ENCODE measurements at places on chromosomes 2 and 18.

GRCh38 chr18:63186520-63187222 lies 132.9 kb downstream of the BCL2 start:
- no peak for DNase-seq

GRCh38 chr18:28338316-28338715 lies 161.4 kb upstream of the CDH2 start:
- no peak for DNase-seq

DNA sequence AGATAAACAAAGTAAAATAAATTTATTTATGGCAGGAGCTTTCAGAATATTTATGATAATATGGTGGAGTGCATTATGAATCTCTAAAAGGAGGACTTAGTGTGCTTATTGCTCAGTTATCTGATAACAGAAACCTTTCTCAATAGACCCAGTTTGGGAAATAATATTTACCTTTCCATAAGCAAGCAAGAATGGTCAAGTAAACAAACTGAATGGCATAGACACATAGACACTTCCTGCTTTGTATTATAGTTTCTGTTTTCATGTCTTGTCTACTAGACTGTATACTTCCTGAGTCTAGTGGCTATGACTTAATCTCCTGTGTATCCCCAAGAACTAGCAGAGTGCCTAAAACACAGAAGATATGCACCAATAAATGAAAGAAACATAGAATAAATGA lies 87.8 kb downstream of the UPP2 start:
- DNase-seq = no peak

DNA sequence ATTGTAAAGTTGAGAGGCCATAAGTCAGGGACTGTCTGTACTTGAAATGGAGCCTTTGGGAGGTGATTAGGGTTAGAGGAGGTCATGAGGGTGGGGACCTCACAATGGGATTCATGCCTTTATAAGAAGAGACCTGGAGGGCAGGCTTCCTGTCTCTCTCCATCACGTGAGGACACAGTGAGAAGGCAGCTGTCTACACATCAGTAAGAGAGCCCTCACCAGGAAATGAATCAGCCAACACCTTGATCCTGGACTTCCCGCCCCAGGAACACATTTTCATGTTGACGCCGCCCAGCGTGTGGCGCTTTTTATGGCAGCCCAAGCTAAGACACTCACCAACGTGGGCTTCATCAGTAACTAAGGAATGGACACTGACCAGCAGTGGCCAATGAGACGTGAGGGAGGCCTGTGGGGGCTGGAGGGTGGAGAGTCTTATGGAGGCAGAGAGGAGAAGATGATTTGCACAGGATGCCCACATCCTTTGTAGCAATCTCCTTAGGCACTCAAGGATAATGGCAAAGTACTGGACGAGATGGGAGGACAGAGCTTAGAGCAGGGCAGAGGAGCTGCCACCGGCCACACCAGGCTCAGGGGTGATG lies 162.7 kb downstream of the EIPR1 start:
- DNase-seq = no peak

DNA sequence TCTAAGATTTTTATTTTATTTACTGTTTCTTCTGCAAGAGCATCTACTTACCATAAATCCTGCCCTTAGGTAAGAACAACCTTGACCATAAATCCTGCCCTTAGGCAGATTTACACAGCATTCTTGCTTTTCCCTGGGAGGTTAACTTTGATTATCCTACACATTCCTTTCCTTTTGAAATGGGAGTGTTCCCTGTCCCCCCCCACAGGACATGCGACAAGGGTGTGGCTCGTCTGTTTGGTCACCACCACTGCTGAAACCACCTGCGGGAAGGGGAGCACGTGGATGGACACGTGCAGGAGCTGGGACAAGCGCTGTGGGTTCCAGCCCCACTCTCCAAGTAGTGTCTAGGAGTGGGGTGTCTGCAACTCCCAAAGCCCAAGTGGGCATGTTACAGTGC lies 239.3 kb upstream of the SP5 start:
- DNase-seq = no peak

DNA sequence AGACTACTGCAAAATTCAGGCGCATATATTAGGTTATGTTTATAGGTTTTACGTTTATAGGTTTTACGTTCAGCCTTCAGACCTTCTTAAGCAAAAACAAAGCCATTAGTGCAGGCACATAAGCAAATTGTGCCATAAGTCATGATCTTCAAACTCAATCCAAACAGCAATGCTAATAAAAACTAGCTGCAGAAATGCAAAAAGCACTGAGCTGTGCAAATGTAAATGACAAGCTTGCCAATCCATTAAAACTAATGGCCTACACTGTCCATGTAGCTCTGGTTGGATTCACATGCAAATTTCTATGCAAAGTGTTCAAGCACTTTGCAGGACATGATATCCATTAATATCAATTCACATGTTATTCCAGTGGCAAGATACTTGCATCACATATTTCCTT lies 50.9 kb downstream of the LRPPRC start:
- no peak for DNase-seq

GRCh38 chr2:85503851-85504777 lies 34.9 kb upstream of the MAT2A start:
- no peak for DNase-seq

GRCh38 chr18:12751503-12751884 lies 48.7 kb downstream of the PSMG2 start:
- no peak for DNase-seq

- DNase-seq = no peak
Observed at GRCh38 chr2:227257820-227258219, 67.2 kb upstream of the MFF start.

- no peak for DNase-seq
Observed at GRCh38 chr18:8673256-8674209, 31.8 kb upstream of the MTCL1 start.

- DNase-seq = no peak
Observed at GRCh38 chr2:6297238-6297637, 568.5 kb downstream of the CMPK2 start.

DNA sequence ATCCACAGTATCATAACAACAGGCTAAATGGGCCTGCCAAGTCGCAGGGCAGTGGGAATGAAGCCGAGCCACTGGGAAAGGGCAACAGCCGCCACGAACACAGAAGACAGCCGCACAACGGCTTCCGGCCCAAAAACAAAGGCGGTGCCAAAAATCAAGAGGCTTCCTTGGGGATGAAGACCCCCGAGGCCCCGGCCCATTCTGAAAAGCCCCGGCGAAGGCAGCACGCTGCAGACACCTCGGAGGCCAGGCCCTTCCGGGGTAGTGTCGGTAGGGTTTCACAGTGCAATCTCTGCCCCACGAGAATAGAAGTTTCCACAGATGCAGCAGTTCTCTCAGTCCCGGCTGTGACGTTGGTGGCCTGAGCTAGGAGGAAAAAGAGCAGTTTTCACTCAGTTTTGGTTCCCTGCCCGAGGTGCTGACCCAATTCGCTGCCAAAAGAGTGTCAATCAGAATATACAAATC lies 32.2 kb downstream of the KCTD18 start:
- DNase-seq = no peak

DNA sequence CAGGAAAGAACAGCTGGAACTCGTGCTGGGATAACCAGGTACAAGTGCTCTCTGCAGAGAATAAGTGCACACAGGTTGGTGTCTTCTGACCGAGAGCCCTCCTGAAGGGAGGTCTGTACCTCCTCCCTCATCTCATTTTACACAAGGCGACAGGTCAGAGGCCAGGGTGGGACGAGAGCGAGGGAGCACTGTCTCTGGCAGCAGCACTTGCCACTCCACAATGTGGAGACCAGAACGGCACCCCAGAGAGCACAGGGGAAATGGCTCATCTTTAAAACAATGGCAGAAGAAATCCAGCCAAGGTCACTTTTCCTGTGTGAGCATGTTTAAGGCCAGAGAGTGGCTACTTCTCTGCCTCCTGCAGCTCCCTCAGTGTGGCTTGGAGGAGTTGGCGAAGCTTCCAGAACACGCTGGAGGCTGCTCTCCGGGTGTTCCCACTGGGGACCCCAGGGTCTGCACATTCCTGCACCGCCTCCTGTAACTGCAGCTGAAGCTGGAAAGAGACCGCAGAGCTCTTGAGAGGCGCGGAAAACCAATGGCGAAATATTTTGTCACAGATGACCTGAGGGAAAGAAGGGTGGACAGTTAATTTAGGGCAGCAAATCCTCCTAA lies 20.8 kb downstream of the DIPK1C start:
- DNase-seq = no peak

DNA sequence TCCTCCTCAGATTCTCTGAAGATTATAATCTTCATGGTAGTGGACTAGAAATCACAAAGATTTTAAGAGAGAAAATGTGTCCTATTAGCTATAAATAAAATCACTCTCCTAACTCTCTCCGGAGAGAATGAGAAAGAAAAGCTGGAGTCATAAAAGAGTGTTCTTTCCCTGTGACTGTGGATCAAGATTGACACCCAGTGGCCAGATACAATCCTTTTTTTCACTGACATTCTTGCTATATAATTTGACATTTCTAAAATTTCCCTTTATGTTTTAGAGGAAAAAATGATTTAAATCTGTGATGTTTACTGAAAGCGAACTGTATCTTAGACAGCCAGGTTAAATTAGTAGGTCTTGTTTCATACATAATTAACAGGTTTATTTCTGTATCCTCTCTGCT lies 35.4 kb upstream of the LRP2 start:
- no peak for DNase-seq

GRCh38 chr2:127217470-127218325 lies 2.4 kb downstream of the CYP27C1 start:
- DNase-seq = no peak

DNA sequence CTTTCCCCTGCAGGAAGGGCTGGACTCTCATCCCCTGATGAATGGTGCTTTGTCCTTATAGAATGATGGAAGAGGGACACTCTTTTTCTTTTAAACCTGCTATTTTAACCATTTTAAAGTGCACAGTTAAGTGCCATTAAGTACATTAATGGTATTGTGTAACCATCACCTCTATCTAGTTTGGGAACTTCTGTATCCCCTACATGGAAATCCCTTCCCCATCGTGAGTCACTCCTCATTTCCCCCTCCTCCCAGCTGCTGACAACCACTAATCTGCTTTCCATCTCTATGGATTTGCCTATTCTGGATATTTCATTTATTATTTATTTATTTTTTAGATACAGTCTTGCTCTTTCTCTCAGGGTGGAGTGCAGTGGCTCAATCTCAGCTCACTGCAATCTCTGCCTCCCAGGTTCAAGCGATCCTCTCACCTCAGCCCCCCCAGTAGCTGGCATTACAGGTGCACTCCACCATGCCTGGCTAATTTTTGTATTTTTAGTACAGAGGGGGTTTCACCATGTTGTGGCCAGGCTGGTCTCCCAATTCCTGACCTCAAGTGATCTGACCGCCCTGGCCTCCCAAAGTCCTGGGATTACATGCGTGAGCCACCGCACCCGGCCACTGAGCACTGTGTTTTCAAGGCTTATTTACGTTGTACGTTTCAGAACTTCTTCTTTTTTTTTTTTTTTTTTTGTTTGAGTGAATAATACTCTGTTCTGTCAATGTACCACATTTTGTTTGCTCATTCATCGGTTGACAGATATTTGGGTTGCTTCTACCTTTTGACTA lies 15.8 kb downstream of the DGKD start:
- DNase-seq = no peak

DNA sequence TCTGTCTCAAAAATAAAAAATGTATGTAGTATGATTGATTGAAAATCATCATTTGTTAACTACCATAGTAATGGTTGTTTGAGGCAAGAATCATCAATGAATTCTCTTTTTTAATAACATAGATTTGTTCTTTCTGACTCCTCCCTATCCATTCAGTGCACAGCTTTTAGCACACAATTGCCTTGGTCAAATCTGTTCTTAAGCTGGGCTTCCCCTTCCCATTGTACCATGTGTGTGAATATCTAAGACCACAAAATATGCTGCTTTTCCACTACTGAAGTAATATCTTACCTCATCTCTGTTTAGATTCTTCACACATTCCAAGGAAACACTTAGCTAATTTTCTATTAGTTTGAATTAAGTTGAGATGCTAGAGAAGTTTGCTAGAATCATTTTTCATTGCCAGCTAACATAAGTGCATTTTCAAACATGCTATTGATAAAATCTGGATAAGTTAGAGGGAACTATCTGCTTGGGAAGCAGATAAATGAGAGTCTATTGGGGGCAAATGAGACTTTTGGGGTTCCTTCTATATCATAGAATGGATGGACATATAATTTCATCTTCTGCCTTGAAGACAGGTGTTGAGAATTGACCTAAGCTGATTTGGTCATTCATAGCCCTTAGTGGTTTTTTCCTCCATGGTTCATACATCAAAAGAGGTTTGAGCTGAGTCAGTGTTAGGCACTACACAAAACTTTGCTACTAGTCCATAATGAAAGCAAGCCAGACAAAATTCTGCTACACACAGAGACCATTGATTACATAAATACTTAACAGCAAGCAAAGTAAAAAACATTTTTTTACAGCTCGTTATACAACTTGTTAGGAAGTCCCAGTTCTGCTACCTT lies 231.9 kb downstream of the PLCL1 start:
- DNase-seq = no peak

DNA sequence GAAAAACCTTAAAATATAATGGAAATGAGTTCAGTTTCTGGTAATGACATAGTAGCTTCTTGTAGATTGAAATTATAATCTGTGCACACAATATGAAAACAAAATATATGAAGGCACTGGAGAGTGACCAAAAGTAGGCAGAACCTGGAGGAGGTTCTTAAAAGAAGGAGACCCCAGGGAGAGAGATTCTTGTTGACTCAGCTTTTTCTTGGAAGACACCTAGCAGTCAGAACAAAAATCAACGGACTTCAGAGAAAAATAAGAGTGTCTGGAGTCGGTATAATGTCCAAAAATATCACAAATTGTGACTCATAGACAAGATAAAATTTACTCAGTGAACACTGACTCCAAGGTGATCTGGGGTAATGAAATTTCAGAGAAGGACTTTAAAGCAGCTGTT lies 286.5 kb downstream of the CCDC178 start:
- DNase-seq = no peak

GRCh38 chr2:138061961-138062360 lies 97.7 kb downstream of the HNMT start:
- DNase-seq = no peak

DNA sequence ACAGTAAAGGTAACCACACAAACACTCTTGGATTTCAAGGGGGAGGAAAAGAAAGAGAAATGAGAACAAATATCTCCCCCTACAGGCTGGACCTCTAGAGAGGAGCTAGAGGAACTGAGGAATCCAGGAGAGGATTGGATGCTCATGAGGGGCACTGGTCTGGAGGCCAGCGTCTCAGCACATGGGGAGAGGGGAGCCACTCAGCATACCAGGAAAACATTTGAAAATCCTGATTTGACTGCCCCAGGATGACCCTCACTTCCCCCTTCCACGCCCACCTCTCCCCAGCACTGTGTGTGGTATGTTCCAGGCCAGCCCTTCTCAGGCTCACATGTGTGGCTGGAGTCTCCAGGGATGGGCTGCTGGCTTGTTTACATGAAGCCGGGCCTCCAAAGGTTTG lies 396.8 kb upstream of the ID2 start:
- no peak for DNase-seq

DNA sequence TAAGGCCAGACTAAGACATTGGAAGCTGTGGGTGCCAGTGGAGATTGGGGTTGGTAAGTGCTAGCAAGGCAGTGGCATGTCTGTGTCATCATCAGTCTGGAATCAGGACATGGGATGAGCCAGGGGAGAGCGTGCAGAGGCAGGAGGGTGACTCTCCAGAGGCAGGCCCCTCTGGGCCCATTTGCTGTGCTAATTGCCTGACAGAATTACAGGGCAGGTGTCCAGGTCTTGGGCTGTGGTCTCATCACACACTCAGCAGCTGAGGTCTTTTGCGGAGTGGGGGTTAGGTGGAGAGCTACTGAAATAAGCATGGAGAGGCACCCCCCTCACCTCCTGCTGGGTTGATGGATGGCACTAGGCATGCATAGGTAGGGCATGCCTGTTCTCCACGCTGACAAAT lies 57.4 kb downstream of the CELF4 start:
- no peak for DNase-seq
